ENCODE measurements at places on chromosomes 2 and 18.

- no peak for DNase-seq
Measured at GRCh38 chr18:44740000-44740399, 59.3 kb downstream of the SETBP1 start.

DNA sequence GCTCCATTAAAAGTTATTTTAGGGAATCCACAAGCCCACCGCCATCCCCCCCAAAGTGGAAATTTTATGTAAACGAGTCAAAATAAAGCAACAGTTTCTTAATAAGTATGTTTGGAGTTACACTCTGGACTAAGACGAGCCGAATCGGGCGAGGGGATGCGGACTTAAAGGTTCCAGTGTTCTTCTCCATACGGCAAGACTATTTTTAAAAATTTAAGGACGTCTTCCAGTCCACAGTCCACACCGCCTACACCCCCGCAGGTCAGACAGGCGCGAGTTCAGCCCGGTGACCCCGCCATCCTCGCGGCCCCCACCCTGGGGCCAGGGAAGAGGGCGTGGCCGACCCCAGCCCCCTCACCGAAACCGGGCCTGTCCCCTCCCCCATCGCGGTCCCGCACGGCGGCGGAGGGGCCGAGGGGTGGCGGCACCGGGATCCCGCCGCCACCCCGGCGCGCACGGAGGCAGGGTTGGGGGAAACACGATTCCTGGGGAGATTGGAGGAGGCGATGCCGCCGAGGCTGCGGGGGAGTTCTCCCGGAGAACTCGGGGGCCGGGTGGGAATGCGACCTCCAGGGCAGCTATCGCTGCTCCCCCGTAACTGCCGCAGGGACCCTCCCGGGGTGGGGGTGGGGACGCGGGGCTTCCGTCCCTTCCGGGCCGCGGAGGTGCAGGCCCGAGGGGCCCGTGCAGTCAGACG, 24.5 kb upstream of the SMAD7 start:
- DNase-seq, result no peak

- no peak for DNase-seq
Measured at GRCh38 chr18:13211534-13211933, 7.0 kb upstream of the LDLRAD4 start.

GRCh38 chr2:221203125-221203524, 369.0 kb downstream of the EPHA4 start:
- DNase-seq, result no peak

GRCh38 chr2:86038291-86039081, 67.2 kb downstream of the POLR1A start:
- DNase-seq, result no peak

- DNase-seq, result no peak
Measured at GRCh38 chr2:134975281-134976009, 56.8 kb downstream of the CCNT2 start.

- no peak for DNase-seq
Measured at GRCh38 chr18:72908181-72908580, 40.4 kb upstream of the NETO1 start.

DNA sequence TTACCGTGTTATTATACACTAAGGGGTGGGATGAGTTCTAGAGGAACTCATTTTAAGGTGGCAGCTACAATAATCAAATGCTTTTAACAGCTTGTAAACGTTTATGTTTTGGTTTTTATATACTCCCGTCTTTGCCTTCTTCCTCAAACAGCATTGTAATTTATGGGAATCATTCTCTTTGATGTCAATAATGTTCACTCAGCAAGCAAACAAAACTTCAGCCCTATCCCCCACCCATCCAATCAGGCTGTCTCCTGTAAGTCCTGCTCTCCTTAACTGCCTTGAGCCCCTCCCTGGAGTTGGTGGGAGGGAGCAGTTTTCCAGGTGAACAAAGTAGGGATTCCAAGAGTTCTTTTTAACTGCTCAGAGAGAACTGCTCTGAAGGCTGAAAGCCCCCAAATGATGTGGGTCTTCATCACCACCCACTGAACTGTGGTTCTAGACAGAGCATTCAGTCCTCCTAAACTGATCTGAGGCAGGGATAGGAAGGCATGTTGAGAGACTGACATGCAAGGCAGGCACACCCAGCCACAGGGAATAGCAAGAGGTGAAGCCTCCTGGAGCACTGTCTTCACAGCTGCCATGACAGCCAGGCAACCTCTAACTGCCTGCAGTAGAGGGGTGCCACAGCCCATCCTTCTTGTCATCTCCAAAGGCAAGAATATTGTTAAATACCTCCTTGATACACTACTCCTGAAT, 17.5 kb downstream of the MYO5B start:
- DNase-seq, result no peak

DNA sequence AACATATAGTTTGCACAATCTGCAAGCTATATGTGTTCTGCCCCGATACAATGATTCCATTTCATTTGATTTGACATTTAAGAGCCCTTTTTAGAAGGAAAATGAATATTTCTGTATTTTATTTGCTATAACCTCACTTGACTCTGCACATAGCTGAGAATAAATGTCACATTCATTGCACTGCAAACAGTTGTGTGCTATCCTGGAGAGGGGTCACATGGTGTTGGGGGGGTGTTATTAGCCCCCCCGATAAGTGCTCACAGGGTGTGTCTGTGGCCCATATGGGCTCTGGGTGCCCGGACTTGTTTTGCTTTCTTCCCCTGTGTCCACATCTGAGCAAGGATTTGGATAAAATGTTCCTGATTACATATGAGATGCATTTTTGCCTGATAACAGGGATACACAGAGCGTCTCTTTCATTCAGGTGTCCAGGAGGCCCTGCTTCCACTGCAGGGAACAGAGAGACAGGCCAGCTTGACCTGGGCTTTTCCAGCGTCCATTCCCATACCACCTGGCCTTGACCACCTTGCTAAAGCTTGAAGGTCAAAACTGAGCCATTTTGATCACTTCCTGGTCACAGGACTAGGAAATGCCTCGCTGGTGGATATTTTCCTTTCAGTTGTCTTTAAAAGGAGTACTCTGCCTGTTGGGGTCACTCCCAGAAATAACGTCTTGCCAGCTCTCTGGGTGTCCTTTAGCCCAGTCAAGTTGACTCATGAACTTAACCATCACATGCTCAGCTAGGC, 38.4 kb upstream of the ID2 start:
- no peak for DNase-seq

- DNase-seq, result no peak
Measured at GRCh38 chr18:33840212-33840593, 262.2 kb downstream of the ASXL3 start.

- DNase-seq, result no peak
Measured at GRCh38 chr2:227597036-227597435, 1.7 kb upstream of the SCYGR2 start.

GRCh38 chr18:74234326-74235171, 57.2 kb downstream of the CYB5A start:
- DNase-seq, result no peak

DNA sequence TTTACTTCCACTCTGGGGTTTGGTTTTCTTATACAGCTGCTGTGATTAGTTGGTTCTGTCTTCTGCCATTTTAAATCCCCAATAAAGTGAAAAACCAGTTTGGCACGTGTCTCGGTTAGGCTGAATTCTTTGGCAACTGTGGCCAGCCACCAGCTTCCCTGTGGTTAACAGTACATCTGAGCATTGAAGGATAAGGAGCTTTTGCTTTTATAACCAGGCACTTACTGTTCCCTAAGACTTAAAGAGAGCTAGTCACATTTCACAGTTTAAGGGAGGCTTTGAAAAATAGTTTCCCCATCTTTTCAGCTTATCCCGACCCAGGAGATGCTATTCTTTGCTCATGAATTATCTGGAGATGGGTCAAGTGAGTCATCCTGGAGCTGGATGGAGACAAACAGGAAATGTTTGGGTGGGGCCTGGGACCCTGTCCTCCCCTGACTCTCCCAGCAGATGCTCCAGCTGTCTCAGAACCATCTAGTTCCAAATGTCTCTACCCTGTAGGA, 57.3 kb upstream of the EML6 start:
- no peak for DNase-seq

DNA sequence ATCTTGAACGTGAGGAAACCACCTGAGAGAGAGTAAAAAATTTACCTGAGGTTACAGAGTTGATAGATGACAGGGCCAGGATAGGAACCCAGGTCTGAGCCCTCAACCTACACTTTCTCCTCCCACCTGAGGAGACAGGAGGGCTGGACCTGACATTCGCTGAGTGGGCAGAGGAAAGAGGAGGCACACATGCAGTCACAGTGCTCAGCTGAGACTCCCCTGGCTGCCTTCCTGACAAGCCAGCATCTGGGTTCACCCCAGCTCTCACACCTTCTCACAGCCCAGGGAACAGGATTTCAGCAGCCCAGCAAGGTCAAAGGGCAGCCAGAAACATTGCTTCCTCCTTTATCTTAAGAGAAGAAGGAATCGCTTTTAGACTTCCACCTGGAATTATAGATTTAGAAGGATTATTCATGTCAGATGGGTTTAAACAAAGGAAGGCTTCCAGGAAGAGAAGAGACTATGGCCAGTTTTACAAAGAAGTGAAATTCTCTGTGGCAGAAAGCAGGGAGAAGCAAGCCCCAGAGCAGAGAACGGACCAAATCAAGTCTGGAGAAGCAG, 18.1 kb upstream of the PKDCC start:
- DNase-seq, result no peak

DNA sequence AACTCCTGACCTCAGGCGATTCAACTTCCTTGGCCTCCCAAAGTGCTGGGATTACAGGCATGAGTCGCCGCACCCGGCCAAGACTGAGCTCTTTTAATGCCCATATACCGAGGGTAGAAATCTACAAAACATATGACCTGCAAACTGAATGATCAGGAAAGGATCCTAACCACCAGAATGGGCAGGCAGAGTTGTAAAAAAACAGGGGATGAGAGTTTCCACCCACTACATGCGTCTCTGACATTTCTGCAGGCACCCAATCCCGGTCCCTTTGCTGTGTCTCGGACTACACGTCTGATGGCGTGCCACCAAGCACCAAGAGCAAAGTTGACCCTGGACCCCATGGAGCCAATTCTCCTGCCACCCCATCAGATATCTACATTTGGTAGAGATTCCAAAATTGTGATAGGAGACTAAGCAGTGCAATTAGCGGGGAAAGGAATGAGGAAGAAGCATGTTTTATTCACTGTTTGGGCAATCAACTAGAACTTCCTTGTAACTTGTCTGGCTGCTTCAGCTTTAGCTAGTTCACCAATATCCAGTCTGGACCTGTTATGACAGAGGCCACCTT, 74.1 kb downstream of the ATP8B1 start:
- no peak for DNase-seq

GRCh38 chr18:9474108-9474982, 968 bp upstream of the RALBP1 start:
- DNase-seq, result no peak

DNA sequence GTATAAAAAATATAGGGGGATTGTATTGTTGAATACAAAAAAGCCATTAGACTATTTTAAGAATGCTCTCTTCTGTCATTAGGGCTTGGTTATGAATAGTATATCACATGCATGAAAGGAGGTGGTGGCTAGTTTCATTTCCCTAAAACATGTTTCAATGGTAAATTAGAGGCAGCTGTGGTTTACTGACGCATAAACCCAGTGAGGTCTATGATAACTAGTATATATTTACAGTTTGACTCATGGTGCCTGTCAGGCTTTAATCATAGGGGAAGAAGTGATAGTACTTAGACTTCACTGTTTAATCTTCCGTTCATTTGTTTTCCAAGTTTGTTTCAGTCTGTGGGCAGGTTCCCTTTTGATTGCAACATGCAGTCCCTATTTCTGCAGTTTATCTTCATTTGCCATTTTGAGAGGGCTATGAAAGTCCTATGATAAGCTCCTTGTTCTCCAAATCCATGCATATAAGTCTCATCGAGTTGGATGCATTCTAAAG, 55.1 kb upstream of the MAP4K3 start:
- no peak for DNase-seq

- no peak for DNase-seq
Measured at GRCh38 chr2:215269397-215270117, 42.3 kb upstream of the ATIC start.

- no peak for DNase-seq
Measured at GRCh38 chr2:9226458-9227380, 20.1 kb downstream of the ASAP2 start.

DNA sequence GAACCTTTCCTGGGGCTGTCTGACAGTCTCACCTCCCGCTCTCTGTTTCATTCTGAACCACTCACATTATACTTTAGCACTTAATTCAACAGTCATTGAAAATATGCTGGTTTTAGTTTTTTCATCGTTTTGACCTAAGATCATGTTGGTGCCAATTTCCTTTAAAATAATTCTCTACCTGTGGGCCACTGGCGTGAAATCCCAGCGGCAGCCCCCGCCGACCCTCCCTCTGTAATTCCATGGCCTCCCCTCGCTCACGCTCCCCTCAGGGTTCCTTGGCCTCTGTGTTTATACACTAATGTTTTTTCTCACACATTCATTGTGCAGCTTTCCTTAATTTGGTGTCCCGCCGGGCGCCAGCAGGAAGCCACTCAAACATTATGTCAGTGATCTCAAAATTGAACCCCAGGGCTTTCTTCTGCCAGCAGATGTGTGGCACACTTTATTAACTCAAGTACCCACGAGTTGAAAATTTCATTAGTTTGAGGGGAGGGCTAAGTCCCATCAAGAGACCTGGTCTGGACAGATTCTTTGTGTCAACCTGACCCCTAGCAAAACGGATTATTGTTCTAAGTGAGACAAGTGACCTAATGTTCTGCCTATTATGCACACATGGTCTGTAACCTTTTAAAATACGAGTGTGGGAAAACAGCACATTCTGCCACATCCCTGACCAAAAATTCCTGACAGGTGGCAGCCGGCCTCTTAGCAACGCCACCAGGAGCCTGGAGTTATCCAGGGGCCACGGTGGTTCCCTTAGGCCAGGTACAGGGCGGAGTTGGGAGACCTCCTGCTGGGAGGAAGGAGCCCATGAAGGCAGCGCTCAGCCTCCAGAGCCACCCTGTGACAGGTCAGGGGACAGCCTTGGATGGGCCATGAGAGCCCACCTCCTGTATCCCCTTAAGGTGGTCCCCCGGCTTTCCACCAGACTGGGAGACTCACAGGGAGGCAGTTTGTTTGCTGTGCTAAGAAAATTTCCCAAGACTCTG, 53.1 kb downstream of the APOB start:
- no peak for DNase-seq

- no peak for DNase-seq
Measured at GRCh38 chr2:173054466-173054865, 21.2 kb upstream of the MAP3K20 start.

DNA sequence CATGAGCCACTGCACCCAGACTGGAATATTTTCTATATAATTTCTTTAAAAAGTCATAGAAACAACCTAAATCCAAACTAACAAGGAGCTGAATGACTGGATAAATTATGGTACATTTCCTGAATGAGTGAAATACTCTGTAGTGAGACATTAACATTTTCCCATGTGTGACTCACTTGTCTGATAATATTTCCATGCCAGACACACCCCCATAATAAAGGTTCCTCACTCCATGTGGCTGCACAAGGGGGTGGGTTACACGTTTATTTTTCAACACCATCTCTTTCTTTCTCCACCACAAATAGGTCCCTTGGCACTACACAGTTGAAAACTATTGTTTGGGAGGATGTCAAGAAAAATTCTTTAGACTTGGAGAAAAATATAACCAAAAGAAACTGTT, 266.3 kb upstream of the LYPD1 start:
- DNase-seq, result no peak

DNA sequence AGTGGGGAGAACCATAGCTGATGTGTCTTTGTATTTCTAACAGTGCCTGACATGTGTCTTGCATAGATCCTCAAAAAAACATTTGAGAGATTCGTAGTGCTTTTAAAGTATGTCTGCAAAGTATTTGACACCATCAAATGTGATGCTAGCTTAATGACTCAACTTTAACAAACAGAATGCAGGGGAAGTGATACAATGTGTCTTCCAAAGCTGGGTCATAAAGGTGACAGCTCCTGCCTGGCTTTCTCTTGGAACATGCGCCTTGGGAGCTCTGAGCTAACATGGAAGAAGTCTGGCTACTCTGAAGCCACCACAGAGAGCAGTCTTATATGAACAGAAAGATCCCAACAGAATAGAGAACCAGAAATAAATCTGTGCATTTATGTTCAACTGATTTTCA, 78.2 kb downstream of the C1D start:
- DNase-seq, result no peak

Measured in NCI-H187 treated with DMSO at 0.1 percent for 48 hours (cell line).